ENCODE measurements at places on chromosomes 11 and 22. TPM values are rescaled to one million over a fixed set of nuclear protein-coding genes. Genes with fewer than 3 reads are reported as not detected.

DNA sequence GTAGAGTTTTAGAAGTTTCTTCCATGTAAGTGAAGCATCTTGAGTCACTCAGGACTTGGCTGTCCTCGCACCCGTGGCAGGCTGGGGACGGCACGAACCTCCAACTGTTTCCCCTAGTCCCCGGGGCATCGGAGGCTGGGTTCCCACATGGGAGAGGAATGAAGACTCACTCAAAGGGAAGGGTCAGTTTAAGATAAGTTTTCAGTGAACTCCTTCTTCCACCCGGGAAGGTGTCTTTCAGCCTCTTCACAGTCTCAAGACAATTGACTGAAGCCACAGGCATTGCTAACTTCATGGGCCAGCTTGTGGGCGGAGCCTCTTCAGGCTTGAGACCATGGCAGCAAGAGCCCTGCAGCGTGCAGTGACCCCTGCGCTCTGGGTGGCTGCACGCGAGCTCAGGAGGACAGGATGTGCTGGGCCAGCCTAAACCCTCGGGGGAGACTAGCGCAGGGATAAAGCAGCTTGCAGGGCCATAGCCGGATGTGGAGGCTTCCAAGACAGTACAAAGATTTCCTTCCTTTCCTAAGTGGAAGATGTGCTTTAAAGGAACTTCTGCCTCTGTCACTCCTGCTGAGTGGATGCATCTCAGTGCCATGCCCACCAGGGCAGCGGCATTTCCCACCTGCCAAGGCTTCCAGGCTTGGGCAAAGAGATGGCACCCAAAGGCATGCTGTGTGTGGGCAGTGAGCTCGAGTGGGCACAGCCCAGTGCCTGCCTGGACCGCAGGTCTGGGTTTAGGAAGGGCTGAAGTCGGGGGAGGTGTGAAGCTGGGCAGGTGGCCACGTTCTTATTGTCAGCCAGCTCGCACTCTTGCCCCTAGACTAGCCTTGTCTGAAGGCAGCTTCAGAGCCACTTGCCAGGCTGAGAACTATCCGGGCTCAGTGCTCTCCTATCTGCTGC lies 32.9 kb downstream of the PPIL2 start:
- peak; percentile 56 for ATAC-seq

DNA sequence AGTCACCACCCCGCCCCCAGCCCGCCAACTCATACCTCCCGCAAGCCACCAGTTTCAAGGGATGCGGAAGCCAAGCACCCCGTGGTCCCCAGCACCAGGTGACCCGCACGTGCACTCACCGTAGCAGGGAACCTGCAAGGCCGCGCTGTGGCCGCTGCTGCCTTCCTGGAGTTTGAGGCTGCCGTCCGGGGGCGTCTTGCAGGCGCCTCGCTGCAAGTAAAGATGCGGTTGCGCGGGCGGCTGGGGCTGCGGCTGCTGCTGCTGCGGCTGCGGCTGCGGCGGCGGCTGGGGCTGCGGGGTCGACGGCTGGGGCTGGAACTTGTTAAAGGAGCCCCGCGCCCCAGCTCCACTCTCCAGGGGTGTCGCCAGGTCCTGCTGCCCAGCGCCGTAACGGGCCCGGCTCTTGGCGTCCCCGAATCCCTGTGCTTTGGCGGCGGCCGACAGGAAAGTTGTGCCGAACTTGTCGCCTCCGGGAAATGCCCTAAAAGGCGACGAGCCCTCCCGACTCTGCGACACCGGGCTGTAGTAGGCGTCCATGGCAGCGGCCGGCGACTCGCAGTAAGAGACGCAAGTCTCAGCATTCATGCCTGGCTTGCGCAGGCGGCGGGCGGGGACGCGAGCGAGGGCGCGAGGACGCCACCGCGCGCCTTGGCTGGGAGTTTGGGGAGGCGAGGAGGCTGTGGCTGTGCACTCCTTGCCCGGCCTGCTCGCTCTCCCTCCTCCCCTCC lies at the start of gene ALX4:
ALX4 (minus strand) TSS at position 662 of the 728 bp plus-strand sequence; CDS start at position 585, 77 bp downstream.
- ATAC-seq: peak; percentile 88

DNA sequence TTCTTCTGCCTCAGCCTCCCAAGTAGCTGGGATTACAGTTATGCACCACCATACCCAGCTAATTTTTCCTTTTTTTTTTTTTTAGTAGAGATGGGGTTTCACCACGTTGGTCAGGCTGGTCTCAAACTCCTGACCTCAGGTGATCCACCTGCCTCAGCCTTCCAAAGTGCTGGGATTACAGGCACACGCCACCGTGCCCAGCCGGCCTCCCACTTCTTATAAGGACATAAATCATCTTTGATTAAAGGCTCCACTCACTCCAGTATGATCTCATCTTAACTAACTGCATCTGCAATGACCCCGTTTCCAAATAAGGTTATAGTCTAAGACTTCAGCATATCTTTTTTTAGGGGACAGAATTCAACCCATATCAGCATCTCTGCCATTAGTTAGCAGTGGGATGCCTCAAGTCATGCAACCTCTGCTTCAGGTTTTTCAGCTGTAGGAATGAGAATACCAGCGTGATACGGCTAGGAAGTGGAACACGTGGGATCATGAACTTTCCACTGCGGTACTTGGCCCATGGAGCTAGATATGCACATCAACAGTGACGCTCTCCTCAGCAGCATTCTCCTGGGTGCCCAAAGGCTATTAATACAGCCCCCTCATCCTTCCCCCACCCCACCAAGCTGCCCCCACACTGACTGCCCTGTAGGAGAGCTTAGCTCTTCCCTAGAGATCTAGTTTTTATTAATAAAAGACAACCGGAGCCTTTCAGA lies 41.4 kb downstream of the MCHR1 start:
- ATAC-seq: peak; percentile 62

DNA sequence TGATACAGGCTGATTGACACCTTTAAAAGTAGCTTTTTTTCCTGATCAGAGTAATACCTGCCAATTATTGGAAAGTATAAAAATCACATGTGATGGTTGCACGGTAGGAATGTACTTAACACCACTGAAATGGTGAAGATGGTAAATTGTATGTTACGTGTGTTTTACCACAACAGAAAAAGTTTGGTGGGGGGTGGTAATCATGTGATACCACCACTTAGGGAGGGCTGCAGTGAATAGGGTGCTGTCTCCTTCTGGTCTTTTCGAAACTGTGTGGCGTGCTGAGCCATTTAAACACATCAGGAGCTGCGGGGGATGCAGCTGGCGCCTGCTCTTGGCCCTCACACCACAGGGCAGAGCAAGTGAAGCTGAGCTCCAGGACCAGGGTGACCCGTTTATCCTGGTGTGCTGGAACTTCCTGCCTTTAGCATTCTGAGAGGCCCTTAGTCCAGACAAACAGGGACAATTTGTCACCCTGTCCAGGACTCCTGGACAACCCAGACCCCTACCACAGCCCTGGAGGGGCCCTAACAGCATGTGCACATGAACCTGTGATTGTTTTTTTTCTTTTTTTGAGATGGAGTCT lies 2.6 kb downstream of the SYNGR1 start:
- no peak for ATAC-seq

DNA sequence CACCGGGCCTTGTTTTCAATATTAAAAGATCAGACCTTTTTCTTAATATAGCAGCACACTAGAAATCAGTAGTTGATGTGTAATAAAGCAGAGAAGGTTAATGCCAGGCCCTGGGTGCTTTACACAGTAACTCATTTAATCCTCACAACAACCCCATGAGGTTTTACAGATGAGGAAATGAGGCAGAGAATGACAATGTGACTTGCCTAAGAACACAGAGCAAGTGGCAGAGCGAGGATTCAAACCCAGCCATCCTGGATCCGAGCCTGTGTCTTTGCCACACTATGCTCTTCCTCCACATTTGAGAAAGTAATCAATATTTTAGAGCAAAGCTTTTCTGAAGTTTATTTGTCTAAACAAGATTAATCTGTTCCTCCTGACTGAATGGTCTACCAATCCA lies 7.2 kb downstream of the JAML start:
- no peak for ATAC-seq

DNA sequence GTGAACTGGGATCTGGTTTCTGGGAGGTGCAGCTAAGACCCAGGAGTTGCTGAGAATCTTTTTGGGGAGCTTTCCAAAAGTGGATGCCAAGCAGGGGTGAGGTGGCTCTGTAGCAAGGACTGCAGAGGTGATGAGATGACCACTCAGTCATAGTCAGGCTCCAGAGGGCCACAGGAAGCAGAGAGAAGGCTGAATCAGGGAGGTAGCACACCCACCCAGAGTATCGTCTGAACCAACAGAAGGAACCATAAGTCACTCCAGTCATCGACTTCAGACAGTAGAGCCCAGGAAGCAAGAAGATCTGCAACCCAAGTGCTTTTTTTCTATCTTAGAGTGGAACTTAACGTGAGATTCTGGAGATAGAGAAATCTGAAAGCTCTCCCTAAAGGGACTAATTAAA lies 335.7 kb upstream of the MPPED2 start:
- no peak for ATAC-seq

DNA sequence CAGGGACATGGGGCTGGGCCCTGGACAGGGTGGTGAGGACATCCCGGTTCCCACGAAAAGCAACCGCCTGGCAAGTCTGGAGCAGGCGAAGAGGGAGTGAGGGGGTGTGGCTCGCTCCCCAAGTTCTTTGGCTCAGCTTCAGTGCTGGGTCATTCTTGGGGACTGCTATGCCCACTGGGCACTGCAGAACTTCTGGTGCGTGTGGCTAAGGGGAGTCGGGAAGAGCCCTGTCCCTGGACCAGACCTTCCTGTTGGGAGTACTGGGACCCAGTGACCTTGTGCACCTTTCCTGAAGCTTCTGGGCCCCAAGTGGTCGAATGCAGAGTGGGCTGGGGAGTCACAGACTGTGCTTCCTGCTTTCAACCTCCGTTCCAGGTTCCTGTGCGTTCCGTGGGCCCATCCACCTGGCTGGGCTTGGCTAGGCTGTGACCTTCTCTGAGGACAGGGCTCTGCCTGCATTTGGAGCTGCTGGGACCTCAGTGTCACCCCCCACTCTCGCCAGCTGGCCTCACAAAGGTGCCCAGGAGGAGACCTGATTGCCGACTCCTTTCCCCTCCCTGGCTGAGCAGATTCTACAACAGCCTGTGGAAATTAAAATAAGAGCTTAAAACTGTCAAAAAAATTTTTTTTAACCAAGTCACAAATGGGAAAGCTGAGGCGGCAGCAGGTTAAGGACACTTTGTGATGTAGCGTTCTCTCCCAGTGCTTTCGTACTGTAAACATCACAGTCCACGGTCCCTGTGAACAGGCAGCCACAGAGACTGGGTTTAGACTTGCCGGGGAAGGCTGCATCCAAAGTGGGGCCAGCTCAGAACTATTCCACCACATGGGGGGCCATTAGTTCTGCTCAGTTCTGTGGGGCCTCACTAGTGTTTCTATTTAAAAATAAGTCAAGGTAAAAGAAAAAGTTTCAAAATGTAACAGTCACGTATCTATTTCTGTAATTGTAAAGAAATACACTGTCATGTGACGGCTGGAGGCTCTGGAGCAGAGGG lies 63.8 kb upstream of the WNT7B start:
- no peak for ATAC-seq

DNA sequence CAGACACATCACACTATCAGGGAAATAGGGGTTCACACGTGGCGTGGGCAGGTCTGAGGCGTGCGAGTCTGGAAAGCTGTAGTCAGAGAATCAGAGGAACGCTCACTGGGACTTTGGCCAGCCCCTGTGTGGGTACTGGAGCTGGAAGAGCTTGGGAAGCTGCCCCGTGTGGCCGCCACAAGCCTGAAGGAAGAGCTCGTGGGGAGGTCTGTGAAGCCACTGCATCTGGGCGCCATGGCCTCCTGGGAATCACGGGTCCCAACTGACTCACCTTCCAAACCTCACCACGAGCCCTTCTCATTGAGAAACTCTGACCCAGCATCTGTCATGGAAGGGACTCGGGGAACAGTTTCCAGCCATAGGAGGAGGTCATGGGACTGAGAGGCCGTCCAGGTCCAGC lies 5.9 kb upstream of the MRGPRF start:
- no peak for ATAC-seq

MUC6 gene
- 0.82 TPM for total RNA-seq

RHOD gene
- not detected for total RNA-seq
